ENCODE measurements at places on chromosomes 7 and 10. TPM values are rescaled to one million over a fixed set of nuclear protein-coding genes. Genes with fewer than 3 reads are reported as not detected.

- DNase-seq, result no peak
- no peaks in the 10 kb centered on the region for H3K27me3 ChIP-seq
- H3K4me1 ChIP-seq, result 0 out of 2 replicates have a peak, but pooled peaks cover under 1% of the 10 kb centered on the region
Observed at GRCh38 chr7:117041007-117041406, 87.7 kb downstream of the ST7 start.

DNA sequence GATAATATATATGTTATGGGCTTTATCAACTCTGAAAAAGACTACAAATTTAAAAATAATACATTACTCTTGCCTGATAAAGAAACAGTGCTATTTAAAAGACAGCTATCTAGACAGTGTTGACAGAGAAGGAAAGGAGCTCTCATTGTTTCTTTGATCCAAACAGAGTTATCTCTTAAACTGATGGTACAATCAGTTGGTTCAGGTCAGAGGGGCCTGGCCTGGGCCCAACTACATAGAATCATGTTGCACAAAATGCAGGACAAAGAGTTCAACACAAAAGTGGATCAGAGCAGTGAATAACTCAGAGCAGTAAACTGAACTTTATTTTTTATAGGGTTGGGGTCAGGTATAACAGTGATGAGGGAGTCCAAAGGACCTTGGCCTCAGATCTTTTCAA, 33.8 kb upstream of the SEMA3D start:
- H3K27me3 ChIP-seq, result no peaks in the 10 kb centered on the region
- no peak for DNase-seq
- H3K4me3 ChIP-seq, result no peak overlapping the region
- no peak overlapping the region for H3K27ac ChIP-seq

GRCh38 chr10:62258926-62259325, 9.7 kb downstream of the RTKN2 start:
- H3K4me3 ChIP-seq, result no peak overlapping the region
- H3K4me1 ChIP-seq, result no peaks in the 10 kb centered on the region
- no peak overlapping the region for H3K27ac ChIP-seq
- no peak for DNase-seq

DNA sequence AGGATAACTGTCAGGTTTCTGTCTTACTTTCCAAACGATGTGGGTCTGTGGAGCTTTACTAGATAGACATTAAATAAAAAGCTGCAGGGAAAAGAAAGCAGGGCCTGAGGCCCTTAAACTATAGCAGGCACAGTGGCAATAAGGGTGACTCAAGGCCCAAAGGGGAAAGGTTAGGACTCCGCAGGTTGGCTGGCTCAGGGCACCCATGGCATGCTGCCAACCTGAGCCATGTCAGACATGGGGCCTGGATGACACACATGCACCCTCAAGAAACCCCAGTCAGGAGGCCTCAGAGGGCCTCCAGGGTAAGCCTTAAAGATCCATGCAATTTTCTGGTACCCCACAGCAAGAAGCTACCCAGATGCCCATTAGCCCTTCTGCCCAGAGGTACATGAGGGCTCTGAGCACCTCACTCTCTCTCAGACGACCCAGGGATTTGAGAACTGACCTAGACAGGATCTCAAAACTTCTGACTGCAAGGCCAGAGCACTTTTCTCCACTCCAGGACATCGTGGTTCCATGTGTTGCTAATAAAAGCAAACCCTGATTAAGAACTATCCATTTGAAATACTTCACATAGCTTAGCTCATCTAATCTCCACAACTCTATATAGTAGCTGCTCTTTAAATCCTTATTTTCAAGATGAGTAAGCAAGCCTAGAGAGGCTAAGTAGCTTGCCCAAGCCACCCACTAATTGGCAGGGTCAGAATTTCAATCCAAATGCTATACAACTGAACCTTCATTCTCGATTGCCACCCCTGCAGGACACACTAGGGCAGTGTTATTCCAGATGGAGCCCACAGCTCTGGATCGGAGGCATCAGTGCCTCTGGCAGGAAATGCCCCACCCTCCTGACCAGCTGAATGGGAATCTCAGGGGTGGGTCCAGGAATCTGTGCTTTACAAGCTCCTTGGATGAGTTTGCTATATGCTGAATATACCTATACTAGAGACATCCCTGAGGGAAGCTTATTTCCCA, 132.5 kb upstream of the EFCAB10 start:
- no peak overlapping the region for H3K4me3 ChIP-seq
- peaks cover 2% of the 10 kb centered on the region for H3K4me1 ChIP-seq
- no peak overlapping the region for H3K27ac ChIP-seq
- H3K27me3 ChIP-seq, result no peaks in the 10 kb centered on the region
- DNase-seq, result no peak

DNA sequence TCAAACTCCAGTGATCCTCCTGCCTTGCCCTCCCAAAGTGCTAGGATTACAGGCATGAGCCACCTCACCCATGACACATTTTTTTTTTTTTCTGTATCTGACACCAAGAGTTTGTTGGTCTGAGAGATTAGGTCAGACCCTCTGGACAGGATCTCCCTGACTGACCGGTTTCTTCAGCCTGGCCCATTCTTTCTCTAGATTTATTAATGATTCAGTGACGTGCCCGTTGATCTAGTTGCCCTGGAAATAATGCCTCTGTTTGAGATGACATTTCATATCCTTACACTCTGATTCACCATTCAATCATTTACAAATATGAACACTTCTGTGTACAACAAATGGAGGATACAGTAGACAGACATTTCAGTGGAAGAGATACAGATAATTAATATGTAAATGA, 1.4 kb upstream of the ZNF212 start:
- H3K27me3 ChIP-seq, result no peaks in the 10 kb centered on the region
- DNase-seq, result no peak
- H3K4me1 ChIP-seq, result peaks cover 7% of the 10 kb centered on the region
- no peak overlapping the region for H3K4me3 ChIP-seq

GRCh38 chr7:113176836-113177235, 58.5 kb upstream of the SMIM30 start:
- H3K36me3 ChIP-seq, result no peaks in the 10 kb centered on the region
- H3K27me3 ChIP-seq, result no peaks in the 10 kb centered on the region
- no peaks in the 10 kb centered on the region for H3K4me1 ChIP-seq
- no peak overlapping the region for H3K27ac ChIP-seq
- H3K4me3 ChIP-seq, result no peak overlapping the region

GRCh38 chr7:127629268-127629854, 11.4 kb upstream of the PAX4 start:
- H3K4me3 ChIP-seq, result no peak overlapping the region
- no peaks in the 10 kb centered on the region for H3K36me3 ChIP-seq
- no peak overlapping the region for H3K27ac ChIP-seq
- H3K27me3 ChIP-seq, result no peaks in the 10 kb centered on the region
- DNase-seq, result no peak

- H3K27me3 ChIP-seq, result peaks cover 20% of the 10 kb centered on the region
- DNase-seq, result no peak
- no peak overlapping the region for H3K4me3 ChIP-seq
Observed at GRCh38 chr7:150722431-150722931, 6.1 kb downstream of the GIMAP1 start.

DNA sequence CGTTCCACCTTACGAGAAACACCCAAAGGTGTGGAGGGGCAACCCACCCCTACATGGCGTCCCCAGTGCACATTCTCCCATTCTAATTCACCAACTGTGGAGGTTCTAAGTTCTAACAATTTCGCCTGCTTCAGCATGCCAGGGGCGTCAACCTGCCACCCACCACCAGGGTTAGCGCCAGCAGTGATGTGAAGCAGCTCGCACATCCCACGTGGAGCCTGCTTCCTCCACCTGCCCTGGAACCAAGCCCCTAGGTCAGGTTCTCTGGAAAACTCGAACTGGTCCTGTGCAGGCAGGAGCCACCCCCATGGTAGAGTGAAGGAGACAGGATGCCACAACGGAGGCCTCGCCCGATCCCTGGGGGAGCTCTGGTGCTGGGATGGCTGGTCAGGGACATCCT, 33.3 kb upstream of the FXYD4 start:
- no peak overlapping the region for H3K27ac ChIP-seq
- no peaks in the 10 kb centered on the region for H3K4me1 ChIP-seq
- no peaks in the 10 kb centered on the region for H3K27me3 ChIP-seq
- H3K36me3 ChIP-seq, result no peaks in the 10 kb centered on the region
- H3K4me3 ChIP-seq, result no peak overlapping the region
- DNase-seq, result no peak

DNA sequence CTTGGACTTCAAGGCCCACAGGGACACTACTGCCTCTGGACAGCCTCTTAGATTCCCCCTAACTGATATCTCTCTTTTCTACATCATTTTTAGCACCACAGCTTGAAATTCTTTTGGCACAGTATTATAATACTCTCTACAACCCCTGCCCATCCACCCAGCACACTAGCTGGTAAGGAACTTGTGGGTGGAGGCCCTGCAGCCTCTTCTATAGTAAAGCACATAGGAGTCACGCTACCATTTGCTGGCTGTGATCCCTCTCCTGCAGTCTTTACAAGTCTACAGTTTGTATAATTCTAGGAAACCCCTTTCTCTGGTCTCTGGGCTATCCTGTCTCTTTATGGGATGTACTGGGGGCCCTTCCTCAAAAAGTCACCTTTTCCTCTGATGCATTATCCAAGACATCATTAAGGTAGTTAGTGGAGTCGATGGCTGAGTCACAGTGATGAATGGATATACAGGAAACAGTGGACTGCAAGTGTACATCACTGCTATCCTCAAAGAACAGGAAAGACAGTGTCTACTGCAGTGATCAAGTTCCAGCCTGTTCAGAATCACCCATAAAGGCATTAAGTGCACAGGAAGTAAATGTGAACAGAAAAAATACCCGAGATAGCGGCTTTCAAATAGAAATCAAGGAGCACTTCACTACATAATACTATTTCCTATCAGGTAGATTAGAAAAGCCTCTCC, 54.4 kb downstream of the STK17A start:
- no peaks in the 10 kb centered on the region for H3K27me3 ChIP-seq

The ZSWIM8 gene
- total RNA-seq, result 41.1 TPM

The KIF11 gene
- total RNA-seq, result 70.5 TPM

The FRG2B gene
- total RNA-seq, result 1.1 TPM

The PLEKHS1 gene
- total RNA-seq, result 6.1 TPM

The CNTNAP2 gene
- 0.05 TPM for total RNA-seq
